Memory B cell (primary cell): ENCODE measurements at places on chromosomes 3 and 15.

DNA sequence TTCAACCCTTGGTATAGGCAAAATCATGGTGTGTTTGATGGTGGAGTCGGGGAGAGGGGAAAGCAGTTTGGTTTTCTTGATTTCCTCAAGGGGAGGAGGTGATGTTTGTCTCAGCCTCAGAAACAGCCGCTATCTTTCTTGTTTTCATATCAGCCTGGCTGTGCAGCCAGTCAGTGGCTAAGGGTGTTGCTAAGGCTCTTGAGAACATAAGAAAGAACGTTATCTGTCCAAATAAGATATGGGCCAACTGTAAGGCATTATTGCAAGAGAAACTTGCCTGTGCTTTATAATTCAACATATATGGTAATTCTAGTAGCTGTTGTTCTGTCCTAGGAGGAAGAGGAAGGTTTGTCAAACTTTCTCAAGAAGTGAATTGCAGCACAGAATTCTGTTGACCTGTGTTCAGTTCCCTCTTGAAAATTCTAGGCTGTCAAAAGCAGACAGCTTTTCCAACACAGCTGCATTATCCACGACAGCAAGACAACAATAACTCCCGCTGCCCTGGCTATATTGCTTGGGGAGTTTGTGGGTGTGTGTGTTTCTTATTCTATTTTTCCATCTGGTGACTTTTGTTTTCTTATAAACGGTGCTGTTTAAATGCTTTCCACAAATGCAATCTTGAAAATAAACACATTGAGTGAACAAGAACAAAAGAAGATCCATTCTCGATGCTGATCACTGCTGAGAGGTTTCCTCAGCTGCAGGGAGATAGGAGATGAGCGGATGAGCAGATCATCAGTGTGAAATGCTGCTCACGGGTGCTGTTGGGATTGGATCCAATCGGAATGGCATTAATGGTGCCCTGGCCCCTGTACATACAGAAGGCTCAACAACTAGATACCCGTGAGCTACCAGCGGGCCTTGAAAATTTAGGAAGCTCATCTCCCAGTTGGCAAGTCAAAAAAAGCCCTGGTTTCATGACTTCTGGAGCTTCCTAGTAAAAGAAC, 90.8 kb upstream of the TNFAIP8L3 start:
- no peak for DNase-seq

DNA sequence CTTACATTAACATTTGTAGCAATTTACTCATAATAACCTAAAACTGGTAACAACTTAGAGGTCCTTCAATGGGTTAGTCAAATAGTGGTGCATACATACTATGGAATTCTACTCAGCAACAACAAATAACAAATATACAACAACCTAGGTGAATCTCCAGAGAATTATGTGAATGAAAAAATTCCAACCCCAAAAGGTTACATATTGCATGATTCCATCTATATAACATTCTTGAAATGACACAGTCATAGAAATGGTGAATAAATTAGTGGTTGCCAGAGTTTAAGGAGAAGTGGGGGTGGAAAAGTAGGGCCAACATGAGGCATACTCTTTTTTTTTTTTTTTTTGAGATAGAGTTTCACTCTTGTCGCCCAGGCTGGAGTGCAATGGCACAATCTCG, 12.7 kb upstream of the SNTN start:
- no peak for DNase-seq

GRCh38 chr15:88249220-88249619, 7.3 kb downstream of the NTRK3 start:
- DNase-seq: no peak

- DNase-seq: no peak
These were observed 35.4 kb downstream of the AADACL2 start for GRCh38 chr3:151769175-151769574.

- no peak for DNase-seq
These were observed 30.5 kb downstream of the MELTF start for GRCh38 chr3:196998966-196999760.

GRCh38 chr3:113240841-113241240, 29.5 kb downstream of the BOC start:
- DNase-seq: no peak
